Activated CD4-positive, alpha-beta T cell treated with anti-CD3 and anti-CD28 coated beads, Interleukin-2, amount 50 U/mL, for 1 hour (primary cell): ENCODE measurements at places on chromosomes 6 and 20.

DNA sequence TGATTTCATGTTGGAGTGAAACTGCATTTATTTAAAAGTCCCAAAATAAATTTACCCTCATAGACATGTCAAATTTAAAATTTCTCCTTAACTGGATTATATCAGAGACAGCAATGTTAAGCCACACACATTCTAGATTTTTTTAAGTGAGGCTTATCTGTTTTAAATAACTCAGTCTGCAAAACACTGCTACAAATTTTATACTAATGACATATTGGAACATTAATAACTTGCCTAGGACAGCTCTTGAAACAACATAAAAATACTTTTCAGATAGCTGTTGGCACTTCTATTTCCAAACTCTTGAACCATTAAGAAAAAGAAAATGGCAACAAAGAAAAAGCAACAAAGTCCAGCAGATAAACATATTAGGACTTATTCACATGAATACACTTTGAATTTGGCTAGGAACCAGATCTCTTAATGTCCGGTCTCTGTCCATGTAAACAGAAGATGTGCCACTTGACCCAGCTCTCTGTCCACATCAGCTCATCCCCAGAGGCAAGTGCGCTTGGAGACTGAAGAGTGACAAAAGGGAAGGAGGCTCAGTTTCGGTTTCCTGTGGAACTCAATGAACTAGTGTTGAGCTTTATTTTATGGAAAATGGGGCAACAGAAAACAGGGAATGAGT, 219.3 kb upstream of the THBS2 start:
- no peak for DNase-seq

DNA sequence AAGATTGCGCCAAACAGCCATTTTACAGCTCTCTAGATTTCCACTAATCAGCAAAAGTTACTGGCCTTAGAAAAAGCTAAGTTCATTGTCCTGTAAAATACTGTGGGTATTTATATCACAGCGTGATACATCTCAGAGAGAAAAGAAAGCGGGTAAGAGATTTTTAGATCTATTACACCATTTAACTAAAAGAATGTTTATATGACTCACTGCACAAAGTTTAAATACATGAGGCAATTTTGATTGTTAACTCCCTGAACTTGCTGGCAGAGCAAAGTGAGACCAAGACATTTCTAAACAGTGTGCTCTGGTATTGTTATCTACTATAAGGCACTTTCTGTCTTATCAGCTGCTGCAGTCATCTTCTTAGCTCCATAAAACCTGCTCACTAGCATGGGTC, 314.3 kb downstream of the EPHA7 start:
- no peak for DNase-seq

- no peak for DNase-seq
Measured at GRCh38 chr6:1079525-1079924, 232.4 kb upstream of the FOXQ1 start.

DNA sequence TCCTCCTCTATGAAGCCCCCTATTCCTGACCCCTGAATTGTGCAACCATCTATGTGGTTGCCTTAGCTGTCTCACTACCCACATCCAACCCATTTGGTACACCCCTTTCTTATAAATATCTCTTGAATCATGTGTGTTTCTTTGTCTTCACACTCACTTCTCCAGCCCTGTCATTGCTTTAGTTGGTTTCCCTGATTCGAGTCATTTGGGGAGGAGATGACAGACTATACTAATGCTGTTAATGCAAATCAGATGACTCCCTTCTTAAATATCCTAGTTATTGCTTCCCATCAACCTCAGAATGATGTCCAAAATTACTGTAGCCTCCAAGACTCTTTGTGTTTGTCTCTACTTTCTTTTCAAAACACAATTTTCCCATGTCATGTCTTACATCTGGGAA, 23.0 kb downstream of the SLC35D3 start:
- no peak for DNase-seq

DNA sequence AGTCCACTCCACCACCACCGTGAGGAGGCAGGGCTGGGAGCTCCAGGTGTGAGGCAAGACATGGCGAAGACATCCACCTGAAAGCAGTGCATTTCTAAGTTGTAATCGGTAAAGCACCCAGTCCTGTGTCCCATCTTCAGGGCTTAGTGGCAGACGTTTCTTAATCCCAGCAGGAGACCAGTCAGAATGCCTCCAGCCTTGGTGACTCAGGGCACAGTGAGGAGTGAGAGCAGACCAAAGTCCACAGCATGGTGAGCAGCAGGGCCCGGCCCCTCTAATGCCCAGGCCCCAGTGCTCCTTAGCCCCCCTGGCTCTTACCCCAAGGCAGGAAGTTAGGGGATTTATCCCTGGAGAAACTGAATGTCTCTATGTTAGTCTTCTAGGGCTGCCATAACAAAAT, 183.9 kb downstream of the SYNDIG1 start:
- no peak for DNase-seq

GRCh38 chr20:6920991-6921613, 153.6 kb downstream of the BMP2 start:
- no peak for DNase-seq

DNA sequence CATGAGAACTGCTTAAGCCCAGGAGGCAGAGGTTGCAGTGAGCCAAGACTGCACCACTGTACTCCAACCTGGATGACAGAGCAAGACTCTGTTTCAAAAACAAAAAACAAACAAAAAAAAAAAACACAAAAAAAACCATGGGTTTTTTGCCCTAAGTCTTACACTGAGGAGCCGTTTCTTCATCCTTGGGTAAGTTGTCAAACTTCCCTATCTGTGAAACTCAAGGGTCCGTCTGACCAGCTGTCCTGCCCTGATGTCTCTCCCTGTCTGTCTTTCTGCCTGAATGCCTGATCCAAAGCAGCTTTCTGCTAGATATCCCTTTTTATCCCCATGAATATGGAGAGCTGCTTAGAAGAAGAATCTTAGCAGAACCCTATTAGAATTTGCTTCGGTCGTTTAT, 41.3 kb upstream of the CLDN20 start:
- no peak for DNase-seq

GRCh38 chr20:50680105-50680960, 11.0 kb downstream of the RIPOR3 start:
- DNase-seq: no peak
